ENCODE measurements at places on chromosomes 1 and 21. TPM values are rescaled to one million over a fixed set of nuclear protein-coding genes. Genes with fewer than 3 reads are reported as not detected.
A peak's percentile ranks its signal among the peaks of the same experiment; 100 is the strongest.

FAM163A gene
- not detected for total RNA-seq

DNA sequence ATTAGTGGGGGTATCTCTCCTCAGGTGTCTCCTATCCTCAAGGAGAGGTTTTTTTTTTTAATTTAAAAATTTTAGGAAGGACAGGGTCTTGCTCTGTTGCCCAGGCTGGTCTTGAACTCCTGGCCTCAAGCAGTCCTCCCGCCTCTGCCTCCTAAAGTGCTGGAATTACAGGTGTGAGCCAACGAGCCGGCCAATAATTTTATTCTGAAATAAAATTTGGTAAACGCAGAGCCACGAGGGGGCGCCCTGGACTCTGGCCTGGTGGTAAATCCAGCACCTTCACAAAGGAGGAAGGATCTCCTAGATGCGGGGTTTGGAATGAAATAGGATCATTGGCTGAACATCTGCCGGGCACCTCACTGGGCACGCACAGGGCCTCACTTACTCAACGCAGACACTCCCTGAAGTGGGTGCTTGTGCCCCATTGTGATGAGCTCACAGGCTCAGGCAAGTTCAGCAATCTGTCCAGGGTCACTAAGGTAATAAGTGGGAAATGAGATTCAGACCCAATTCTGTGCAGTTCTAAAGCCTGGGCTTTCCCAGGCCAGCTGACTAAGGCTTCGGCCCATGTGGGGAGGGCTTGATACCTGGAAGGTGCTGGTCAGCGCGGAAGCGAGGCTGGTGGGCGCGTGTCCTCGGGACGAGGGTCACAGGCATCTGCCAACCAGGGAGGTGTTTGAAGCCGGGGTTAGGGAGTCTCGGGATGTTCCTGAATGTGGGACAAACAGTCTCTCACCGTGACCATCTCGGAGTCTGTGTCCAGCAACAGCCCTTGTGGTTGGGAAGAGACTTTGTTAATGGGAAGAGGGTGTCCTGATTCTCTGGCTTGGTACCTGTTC is 32.7 kb upstream of the ETV3 start:
- no peaks in the 10 kb centered on the region for H3K27me3 ChIP-seq
- H3K4me3 ChIP-seq = no peak overlapping the region
- no peak for DNase-seq
- no peak overlapping the region for H3K27ac ChIP-seq
- no peaks in the 10 kb centered on the region for H3K36me3 ChIP-seq

GRCh38 chr1:210299501-210299900 is 29.2 kb upstream of the HHAT start:
- H3K27me3 ChIP-seq = no peaks in the 10 kb centered on the region
- H3K4me1 ChIP-seq = no peaks in the 10 kb centered on the region
- DNase-seq = no peak

DNA sequence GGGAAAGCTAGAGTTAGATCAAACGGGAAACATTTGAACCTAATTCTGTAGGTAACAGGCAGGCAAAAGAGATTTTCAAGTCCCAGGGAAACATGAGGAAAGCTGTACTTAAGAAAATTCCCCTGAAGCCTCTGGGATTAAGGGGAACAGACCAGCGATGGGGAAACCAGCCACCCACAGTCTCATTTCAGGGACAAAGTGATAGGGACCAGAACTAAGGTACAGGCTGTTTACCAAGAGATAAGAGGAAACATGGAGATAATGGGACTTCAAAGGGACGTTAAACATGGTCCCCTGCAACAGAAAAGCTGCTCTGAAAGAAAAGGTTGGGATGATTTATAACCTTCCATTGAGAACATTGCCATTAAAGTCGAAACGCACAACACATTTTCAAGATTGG is 84.4 kb downstream of the NTPCR start:
- no peaks in the 10 kb centered on the region for H3K4me1 ChIP-seq
- no peak overlapping the region for H3K4me3 ChIP-seq
- H3K36me3 ChIP-seq = no peaks in the 10 kb centered on the region
- H3K27me3 ChIP-seq = no peaks in the 10 kb centered on the region
- no peak overlapping the region for H3K27ac ChIP-seq

DNA sequence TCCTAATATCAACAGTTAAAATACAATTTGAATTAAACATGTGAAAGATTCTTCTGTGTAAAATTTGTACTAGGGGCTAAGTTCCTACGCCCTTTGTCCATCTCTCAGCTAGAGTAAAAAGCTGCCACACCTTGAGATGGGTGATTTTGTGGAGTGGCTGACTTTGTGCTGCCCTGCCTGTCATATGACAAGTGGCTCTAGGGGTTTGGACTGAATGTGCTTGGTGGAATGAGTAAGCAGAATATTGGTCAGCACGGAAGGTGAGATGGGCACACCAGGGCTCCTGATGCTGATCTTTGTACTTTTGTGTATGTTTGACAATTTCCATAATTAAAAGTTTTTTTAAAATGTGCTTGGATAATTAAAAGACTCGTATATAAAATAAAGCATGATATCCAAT is 133.6 kb upstream of the SLC45A1 start:
- H3K4me3 ChIP-seq = no peak overlapping the region
- H3K4me1 ChIP-seq = peaks cover 3% of the 10 kb centered on the region
- H3K36me3 ChIP-seq = no peaks in the 10 kb centered on the region
- no peak overlapping the region for H3K27ac ChIP-seq
- H3K27me3 ChIP-seq = no peaks in the 10 kb centered on the region

DNA sequence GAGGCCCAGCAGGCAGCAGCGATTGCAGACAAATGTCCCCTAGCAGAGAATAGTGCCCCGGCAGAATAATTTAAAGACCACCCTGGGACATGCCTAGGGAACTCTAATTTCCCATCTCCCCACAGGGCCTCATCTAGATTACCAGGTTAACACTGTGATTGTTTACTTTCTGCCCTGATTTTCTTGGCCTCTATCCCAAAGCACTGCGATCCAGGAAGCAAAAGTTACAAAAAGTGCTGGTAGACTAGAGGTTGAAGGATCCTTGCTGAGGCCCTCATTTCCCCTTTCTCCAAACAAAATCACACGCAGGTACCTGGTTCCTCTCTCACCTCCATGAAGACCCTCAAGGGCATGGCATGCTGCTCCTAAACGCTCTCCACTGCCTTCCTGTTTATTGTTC is 229.7 kb downstream of the C1orf94 start:
- H3K36me3 ChIP-seq = no peaks in the 10 kb centered on the region
- no peak overlapping the region for H3K27ac ChIP-seq
- H3K4me1 ChIP-seq = no peaks in the 10 kb centered on the region
- no peak for DNase-seq
- no peaks in the 10 kb centered on the region for H3K27me3 ChIP-seq

SDF4 gene
- 160 TPM for total RNA-seq

ACTN2 gene
- 0.60 TPM for total RNA-seq

SH2D2A gene
- total RNA-seq = 4.3 TPM

GRCh38 chr1:81305997-81306452 is 494.7 kb upstream of the ADGRL2 start:
- no peaks in the 10 kb centered on the region for H3K4me1 ChIP-seq
- peak overlapping the region; percentile 89 for H3K4me3 ChIP-seq
- peak; percentile 77 for DNase-seq
- no peak overlapping the region for H3K27ac ChIP-seq
- no peaks in the 10 kb centered on the region for H3K27me3 ChIP-seq

GRCh38 chr1:8752411-8752810 is 65.0 kb downstream of the RERE start:
- H3K4me3 ChIP-seq = peak overlapping the region; percentile 33
- no peaks in the 10 kb centered on the region for H3K36me3 ChIP-seq
- H3K4me1 ChIP-seq = peaks cover 8% of the 10 kb centered on the region
- H3K27me3 ChIP-seq = no peaks in the 10 kb centered on the region

ALPL gene
- 8.4 TPM for total RNA-seq

LYPD8 gene
- 3.2 TPM for total RNA-seq

OPRD1 gene
- total RNA-seq = not detected

DNA sequence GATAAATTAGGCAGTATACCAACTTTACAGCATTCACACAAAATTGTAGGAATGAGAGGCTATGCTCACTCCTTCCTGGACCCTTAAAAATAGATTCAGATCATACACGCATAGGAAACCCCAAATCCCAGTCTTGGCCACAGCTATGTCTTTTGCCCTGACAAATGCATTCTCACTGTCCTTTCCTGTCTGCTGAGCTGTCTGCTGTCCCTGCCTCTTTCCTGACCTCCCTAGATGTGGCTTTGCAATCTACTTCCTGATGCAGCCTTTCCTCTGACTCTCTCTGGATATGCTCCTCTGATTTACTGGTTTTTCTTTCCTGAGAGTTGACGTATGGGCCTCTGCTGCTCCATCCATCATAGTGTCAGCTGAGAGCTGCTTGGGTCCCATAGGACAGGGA is 59.8 kb upstream of the SLC35F3 start:
- peak; percentile 12 for DNase-seq
- H3K27ac ChIP-seq = no peak overlapping the region
- H3K36me3 ChIP-seq = no peaks in the 10 kb centered on the region
- H3K4me3 ChIP-seq = no peak overlapping the region

DNA sequence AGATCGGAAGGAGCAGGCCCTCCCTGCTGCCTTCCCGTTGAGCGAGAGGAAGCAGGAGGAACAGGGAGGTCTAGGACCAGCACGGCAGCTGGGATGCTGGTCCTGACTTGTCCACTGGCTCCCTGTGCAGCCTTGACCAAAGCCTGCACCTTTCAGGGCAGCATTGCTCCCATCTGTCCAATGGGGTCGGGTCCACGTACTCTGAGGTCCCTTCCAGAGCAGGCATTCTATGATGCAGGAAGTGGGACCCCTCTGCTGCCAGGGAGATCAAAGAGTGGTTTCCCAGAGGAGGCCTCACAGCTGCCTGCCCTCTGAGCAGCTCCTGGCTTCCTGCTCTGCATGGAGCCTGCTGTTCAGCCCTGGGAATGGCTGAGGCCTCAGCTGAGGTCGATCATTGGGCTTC is 21.7 kb upstream of the ZNF362 start:
- H3K4me3 ChIP-seq = no peak overlapping the region
- H3K27ac ChIP-seq = no peak overlapping the region
- no peaks in the 10 kb centered on the region for H3K27me3 ChIP-seq
- no peaks in the 10 kb centered on the region for H3K36me3 ChIP-seq
- peaks cover 6% of the 10 kb centered on the region for H3K4me1 ChIP-seq
- peak; percentile 73 for DNase-seq

- H3K27me3 ChIP-seq = no peaks in the 10 kb centered on the region
- no peak for DNase-seq
- H3K4me1 ChIP-seq = no peaks in the 10 kb centered on the region
Measured at GRCh38 chr1:162396201-162396906, 14.8 kb downstream of the C1orf226 start.

DNA sequence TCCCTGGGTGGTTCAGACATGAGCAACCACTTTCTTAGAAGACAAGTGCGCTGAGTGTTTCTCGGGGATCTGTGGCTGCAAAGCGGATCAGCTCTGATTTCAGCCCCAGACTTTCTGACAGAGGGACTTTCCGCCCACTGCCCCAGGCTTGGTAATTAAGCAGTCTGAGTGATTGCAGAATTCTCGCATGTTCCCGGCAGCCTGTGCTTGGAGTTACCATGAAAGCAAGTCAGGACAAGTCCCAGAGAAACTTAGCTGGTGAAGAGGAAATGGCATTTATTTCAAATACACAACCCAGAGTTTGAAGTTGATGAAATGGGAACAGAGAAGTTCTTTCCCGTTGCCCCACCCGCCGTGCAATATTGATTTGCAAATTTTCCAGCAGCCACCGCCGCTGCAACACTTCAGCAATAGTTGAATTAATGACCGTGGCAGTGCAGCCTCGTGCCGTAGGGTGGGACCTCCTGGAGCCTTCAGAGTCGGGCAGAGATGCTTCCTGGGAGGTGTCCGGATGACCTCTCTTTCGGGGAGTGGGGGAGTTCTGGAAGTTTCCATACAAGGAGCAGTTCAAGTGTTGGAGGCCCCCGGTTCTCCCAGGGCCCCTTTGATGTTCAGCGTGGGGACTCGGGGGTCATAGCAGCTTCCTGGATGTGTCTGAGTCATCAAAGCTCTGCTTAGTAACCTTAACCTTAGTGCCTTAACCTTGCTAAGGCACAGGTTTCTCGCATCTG is 134.7 kb downstream of the KAZN start:
- peak overlapping the region; percentile 41 for H3K27ac ChIP-seq
- H3K27me3 ChIP-seq = no peaks in the 10 kb centered on the region
- no peak for DNase-seq
- no peak overlapping the region for H3K4me3 ChIP-seq
- no peaks in the 10 kb centered on the region for H3K36me3 ChIP-seq

DNA sequence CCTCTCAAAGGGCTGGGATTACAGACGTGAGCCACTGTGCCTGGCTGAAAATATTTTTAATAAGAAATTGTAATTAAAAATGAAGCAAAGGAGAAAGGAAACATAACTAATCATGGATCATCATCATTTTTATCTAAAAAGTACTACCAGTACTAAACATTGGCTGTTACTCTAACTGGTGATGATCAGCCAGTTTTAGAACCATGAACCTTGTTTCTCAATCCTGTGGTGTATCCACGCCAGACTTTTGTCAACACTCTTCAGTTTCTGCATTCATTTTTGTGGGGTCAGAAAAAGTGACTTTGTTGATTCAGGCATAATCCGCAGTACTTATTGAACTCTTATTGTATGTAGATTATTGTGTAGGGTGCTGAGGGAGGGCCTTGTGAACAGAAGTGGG is 52.3 kb downstream of the VPS13D start:
- DNase-seq = no peak
- H3K36me3 ChIP-seq = peaks cover 6% of the 10 kb centered on the region
- H3K4me3 ChIP-seq = no peak overlapping the region
- no peak overlapping the region for H3K27ac ChIP-seq
- H3K4me1 ChIP-seq = no peaks in the 10 kb centered on the region

UBE2G2 gene
- total RNA-seq = 86.0 TPM

LCE1A gene
- not detected for total RNA-seq

DNA sequence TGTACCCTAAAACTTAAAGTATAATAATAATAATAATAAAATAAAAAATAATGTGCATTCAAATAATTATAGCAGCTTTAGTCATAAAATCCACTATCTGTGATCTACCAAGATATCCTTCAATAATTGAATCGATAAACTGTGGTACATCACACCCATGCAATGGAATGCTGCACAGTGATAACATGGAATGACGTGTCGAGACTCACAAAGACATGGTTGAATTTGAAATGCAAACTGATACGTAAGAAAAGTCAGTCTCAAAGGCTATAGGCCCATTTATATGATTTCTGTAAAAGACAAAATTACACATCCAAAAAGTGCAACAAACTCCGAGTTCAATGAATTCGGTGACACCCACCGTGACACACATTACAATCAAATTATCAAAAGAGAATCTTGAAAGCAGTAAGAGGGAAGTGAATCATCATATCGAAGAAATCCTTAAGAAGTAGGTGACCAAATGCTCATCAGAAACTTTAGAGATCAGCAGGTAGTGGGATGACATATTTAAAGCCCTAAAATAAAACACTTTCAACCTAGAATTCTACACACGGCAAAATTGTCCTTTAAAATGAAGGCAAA is 5.2 kb upstream of the SPRR2E start:
- no peaks in the 10 kb centered on the region for H3K4me1 ChIP-seq
- no peak for DNase-seq

OR10J1 gene
- total RNA-seq = not detected

GRCh38 chr21:45177039-45177438 is 102.7 kb downstream of the ADARB1 start:
- no peaks in the 10 kb centered on the region for H3K27me3 ChIP-seq
- H3K36me3 ChIP-seq = no peaks in the 10 kb centered on the region
- H3K27ac ChIP-seq = no peak overlapping the region

NHLH1 gene
- 0.09 TPM for total RNA-seq

GRCh38 chr1:25947027-25947426 is 40.8 kb upstream of the STMN1 start:
- no peak overlapping the region for H3K27ac ChIP-seq
- H3K4me1 ChIP-seq = no peaks in the 10 kb centered on the region
- no peaks in the 10 kb centered on the region for H3K36me3 ChIP-seq
- no peak for DNase-seq
- H3K4me3 ChIP-seq = no peak overlapping the region

GRCh38 chr1:192561301-192561700 is 14.3 kb upstream of the RGS1 start:
- H3K4me3 ChIP-seq = no peak overlapping the region
- no peak overlapping the region for H3K27ac ChIP-seq
- H3K36me3 ChIP-seq = no peaks in the 10 kb centered on the region
- H3K4me1 ChIP-seq = no peaks in the 10 kb centered on the region
- no peak for DNase-seq

All from kidney (tissue), 22 donors.